ENCODE measurements at places on chromosomes 4 and X.

- DNase-seq = no peak
These were observed 173.7 kb downstream of the PABPC4L start for GRCh38 chr4:134027931-134028330.

GRCh38 chr4:71333368-71333767 is 5.5 kb upstream of the SLC4A4 start:
- no peak for DNase-seq

DNA sequence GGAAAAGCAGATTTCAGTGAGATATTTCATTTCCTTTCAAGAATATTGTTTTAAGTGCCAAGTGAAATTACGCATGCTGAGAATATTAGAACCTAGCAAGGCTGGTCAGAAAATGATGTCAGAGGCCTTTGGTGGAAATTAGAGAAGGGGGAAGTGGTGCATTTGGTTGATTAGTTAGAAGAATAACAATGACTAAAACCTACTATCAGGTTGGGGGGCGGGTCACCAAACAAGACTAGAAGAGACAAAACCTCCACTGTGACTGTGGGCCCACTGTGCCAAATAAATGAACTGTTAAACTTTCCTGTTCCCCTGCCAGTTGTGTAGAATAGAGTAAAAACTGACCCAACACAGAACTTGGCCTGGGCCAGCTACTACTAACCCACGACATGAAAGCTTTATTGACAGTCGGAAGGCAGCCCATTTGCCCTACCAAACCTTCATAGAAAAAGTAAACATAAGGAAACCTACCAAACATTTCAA is 2.9 kb downstream of the RAPGEF2 start:
- no peak for DNase-seq

GRCh38 chr4:138576684-138577083 is 334.5 kb upstream of the SLC7A11 start:
- no peak for DNase-seq

- peak; percentile 15 for DNase-seq
These were observed 9.0 kb downstream of the TNIP2 start for GRCh38 chr4:2746891-2747695.

- DNase-seq = no peak
These were observed 10.0 kb upstream of the OPHN1 start for GRCh38 chrX:68443155-68443868.

DNA sequence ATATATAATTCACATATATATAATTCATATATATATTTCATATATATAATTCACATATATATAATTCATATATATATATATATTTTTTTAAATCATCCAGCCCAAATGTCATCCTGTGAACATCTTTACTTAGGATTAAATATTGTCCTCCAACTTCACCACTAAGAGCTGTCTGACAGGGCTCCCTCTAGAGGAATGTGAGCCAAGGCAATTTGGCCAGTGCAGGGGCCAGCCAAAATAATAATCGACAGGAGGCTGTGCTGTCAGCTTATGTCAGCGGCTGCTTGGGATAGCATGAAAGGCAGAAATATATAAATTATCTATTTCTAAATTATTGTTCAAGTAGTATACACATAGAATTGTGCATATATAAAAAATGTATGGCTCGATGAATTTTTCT is 29.5 kb downstream of the EGFL6 start:
- peak; percentile 25 for DNase-seq

DNA sequence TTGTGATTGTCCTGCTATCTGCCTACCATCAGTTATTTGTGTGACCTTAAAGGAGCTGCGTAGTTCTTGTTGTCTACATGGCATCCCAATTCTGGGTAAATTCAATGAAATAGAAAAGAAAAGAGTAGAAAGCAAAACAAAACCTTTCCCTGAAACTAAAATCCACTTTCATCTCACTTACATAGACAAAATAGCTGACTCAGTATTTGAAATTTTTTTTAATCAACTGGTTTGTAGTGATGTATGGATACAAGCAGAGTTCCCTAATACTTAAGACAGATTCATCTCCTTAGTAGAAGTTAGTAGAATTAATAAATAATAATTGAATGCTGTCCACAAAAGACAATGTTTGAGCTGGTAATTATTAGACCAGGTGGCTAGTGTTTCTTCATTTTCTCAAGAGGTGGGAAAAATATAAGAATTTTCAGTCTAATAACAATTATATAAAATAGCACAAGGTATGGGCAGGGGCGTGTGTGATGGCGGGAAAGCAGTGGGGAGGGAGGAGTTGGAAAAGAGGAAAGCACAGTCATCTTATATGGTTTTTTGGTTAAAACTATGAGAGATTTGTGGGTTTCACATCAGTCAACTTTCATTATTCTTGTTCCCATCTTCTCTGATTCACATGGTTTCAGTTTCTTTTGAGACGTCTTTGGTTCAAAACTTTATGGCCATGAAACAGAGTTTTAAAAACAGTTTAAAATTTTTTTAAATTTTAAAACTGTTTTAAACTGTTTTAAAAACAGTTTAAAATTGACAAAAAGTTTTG is 275.2 kb downstream of the SPRY1 start:
- DNase-seq = no peak

DNA sequence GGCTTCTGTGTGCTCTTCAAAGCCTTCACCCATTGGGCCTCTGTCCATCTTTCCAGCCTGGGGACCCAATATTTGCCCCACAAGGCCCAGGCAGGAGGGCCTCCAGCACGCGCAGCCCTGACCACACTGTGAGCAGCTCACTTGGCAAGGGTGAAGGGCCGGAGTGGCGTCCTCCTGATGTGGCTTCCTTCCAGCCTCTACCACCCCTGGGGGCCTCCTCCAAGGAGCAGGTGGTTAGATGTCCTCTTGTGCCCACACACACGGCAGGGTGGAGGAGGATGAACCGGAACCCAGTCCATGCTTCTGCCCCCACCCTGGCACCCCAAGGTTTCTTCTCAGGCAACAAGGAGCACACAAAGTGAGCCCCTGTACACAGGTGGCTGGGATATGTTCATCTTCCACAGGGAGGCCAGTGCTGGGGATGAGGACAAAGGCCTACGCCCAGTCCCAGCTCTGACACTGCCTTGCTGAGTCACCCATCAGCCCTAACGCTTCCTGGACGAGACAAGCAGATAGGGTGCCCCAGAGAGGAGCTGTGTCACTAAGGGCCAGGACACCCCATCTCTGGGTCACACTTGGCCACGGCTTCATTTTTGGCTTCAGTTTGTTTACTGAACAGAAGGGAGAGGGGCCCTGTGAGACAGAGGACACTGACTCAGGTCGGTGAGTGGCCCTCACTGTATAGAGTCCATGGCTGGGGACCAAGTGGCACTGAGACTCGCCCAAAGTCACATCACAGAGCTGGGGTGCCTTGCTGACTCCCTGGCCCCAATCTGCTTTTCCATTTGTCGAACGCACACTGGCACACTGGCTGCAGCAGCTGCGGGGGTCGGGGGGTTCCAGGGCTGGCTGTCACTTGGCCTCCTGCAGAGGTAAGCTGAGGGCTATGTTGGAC is 1.9 kb downstream of the UBL4A start:
- DNase-seq = no peak

DNA sequence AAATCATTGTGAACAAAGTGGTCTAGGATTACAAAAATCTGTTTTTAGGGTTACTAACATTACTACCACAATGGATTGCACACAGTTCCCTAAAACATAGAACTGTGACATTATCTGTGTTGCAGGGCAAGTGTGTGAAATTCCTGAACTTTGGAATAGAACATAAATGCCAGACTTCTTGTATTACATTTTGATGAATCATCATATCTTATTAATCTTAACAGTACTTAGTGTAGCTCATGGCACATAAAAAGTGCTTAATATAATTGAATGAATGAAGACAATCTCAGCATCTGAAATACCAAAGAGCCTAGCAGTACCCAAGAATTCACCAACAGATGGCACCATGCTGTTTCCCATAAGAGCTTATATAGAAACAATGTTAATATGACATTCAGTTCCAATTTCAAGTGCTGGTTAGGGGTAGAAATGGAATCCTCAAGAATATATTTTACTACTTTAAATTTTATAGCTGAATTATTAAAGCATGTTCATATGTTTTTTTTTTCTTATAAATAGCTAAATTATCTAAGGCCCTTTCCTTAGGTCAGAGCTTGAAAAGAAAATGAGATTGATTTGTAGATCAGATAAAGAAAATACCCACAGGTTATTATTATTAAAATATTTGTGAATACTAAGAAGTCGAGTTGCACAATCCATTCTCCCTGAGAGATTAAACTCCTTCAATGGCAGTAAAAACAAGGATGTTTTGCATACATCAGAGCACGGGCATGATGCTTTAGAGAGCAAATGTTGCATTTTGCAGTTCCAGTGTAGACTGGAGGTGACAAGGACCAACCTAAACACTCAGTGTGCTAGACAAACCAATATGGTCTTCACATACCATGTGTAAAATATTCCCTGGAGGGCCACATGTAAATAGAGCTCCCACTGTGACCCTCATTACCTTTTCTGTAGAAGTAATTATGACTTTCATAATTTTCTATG is 25.7 kb upstream of the SHISA3 start:
- peak; percentile 46 for DNase-seq

GRCh38 chr4:153269218-153269990 is 65.2 kb downstream of the TRIM2 start:
- no peak for DNase-seq

DNA sequence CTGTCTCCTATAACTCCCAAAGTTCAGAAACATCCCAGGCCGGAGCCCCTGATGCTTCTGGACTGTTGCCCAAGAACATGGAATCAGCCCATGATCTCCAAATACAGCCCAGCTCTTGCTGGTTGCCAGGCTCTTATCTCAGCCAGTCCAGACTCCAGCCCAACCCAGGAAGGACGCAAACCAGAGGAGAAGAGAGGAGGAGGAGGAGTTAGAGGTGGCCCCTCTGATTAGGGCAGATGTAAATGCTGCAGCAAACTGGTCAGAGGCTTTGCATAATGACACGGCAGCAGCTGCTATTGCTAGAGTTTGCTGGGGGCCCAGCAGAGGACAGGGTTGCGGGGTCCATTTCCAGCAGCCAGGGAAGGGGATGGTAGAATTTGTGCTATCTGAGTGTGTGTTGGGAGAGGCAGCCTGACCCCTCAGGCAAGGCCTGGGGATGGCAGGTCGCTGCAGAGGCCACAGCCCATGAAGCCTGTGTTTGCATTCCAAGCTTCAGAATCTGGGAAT is 4.2 kb upstream of the OTUD5 start:
- DNase-seq = no peak

- DNase-seq = peak; percentile 4
These were observed 50.9 kb downstream of the USP26 start for GRCh38 chrX:133045986-133046385.

GRCh38 chrX:140525448-140525847 is 20.6 kb upstream of the SOX3 start:
- no peak for DNase-seq

- DNase-seq = peak; percentile 66
These were observed 45.5 kb downstream of the VGLL1 start for GRCh38 chrX:136577552-136577951.

GRCh38 chr4:9877123-9877522 is 95.7 kb downstream of the DRD5 start:
- no peak for DNase-seq

GRCh38 chr4:86496094-86497080 is 97.7 kb upstream of the PTPN13 start:
- peak; percentile 63 for DNase-seq

DNA sequence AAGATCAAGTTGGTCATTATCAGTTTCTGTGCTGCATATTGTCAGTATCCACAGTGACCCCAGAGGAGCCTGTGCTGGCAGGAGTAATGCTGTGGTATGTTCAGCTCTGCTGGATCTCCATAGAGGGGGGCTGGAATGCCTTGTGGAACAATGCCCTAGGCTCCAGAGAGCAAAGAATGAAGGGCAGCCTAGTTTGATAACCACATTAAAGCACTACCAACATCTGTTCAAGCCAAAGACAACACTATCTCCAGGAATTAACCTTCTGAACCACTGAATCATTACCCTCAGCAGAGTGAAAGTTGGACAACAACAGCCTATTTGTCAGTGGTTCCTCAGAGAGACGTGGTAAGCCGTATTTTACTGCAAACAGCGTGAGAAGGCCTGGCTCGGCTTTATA is 192.3 kb upstream of the CXorf66 start:
- DNase-seq = no peak

DNA sequence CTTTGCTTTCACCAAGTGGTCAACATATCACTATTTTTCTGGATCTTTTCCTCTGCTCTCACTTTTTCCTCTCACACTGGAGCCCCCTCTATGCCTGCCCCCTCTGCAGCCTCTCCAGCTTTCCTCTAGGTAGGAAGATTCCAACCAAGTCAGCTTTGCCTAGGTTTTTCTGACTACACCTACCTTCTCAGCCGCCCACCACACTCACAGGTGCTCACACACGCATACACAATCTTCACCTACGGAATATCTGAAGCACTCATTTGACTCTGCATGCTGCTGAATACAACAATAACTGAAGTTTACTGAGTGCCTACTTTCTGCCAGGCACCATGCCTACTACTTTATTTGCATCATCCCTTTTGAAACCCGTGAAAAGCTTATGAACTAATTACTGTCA is 328.0 kb downstream of the PPP3CA start:
- DNase-seq = no peak

GRCh38 chr4:41146196-41146595 is 68.1 kb downstream of the APBB2 start:
- no peak for DNase-seq

DNA sequence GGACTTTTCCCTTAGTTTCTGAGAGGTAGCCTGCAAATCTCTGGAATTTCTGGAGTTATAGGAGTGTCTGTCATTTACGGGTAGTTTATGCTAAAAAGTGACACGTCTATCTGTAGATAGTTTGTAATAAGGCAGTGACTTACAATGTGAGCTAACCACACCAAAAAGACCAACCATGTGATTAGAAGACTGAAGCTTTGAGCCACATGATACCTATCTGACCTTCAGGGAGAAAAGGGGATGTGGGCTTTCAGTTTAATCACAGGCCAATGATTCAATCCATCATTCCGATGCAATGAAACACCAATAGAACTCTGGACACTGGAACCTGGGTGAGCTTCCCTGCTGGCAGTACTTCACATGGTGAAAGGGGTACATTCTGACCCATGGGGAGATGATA is 254.6 kb upstream of the GK2 start:
- DNase-seq = no peak

GRCh38 chrX:68723491-68724155 is 76.2 kb downstream of the STARD8 start:
- no peak for DNase-seq

DNA sequence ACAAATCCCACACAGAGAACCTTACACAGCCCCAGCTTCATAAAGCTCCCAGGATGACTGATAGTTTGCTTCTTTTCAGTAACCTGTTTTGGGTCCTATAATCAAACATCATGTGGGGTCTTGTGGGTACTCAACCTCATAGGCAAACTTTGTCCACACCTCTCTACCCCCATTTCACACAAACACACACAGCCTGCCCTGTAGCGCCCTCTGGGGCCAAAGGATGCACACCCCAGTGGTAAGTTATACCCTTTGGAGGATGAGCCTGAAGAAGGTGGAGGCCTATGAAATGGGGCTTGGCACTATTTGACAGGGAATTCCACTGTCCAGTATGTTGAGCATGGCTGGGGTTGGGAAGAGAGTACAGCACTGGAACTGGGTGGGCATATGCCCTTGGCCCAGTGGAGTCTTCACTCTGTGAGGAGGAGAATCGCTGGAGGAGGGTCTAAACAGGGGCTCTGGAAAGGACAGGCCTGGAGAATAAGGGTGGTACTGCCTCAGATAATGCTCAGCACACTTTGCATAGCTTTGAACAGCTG is 30.5 kb upstream of the COL25A1 start:
- DNase-seq = peak; percentile 25

Measured in D341Med (cell line).